ENCODE measurements at places on chromosomes 11 and 22. TPM values are rescaled to one million over a fixed set of nuclear protein-coding genes. Genes with fewer than 3 reads are reported as not detected.

GRCh38 chr11:66510271-66510989 lies at the start of gene BBS1:
Gene BBS1 (plus strand): TSS chr11:66510635. CDS start chr11:66510660, 25 bp downstream.
- DNase-seq: peak; percentile 91

DNA sequence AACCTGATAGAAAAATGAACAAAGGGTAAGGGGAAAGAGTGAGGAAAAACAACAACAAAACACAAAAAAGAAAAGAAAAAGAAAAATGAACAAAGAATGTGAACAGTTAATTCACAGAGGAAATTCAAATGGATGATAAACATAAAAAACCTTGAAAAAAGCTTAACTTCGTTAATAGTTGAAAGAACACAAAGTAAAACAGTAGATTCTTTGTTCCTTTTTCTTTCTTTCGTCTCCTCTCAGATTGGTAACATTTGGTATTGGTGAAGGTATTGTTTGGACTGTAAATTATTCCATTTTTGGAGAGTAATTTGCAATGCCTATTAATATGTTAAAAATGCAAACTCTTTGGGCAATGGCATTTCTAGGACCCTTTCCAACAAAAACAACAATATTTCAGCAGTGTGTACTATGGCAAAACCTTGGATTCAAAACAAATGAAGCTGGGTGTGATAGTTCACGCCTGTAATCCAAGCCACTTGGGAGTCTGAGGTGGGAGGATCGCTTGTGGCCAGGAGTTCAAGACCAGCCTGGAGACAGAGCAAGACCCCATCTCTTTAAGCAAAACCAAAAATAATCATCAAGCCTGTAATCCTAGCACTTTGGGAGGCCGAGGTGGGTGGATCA lies 3.3 kb upstream of the BACE1 start:
- no peak for DNase-seq

GP1BB gene
- not detected for total RNA-seq

- no peak for DNase-seq
Measured at GRCh38 chr22:47686594-47687345, 924.3 kb downstream of the TBC1D22A start.

NXPE4 gene
- total RNA-seq: not detected

MS4A3 gene
- not detected for total RNA-seq

- no peak for DNase-seq
Measured at GRCh38 chr11:110837603-110838002, 125.4 kb upstream of the ARHGAP20 start.

MFRP gene
- total RNA-seq: not detected

GRCh38 chr22:43171019-43171491 lies 15.9 kb downstream of the TTLL12 start:
- DNase-seq: no peak

HEPN1 gene
- not detected for total RNA-seq

DNA sequence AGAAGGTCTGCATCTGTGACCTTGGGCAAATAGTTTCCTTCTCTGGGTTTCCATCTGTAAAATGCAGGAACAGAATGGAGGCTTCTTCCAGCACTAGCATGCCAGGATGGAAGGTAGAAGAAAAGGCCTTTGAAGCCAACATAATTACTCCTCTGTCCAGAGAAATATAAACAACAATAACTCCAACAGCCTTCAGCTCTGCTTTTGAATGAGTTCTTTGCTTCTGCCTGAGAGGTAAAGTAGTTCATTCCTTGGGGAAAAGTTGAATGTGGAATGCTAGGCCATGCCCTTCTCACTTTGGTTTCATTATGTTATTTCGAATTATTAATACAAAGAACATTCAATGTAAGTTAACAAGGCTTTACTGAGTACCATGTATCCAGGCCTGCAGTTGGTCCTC lies 61.2 kb upstream of the BLID start:
- DNase-seq: no peak

GRCh38 chr11:20980736-20981135 lies 311.4 kb downstream of the NELL1 start:
- no peak for DNase-seq

IFITM1 gene
- total RNA-seq: 151 TPM

SLC15A3 gene
- 24.8 TPM for total RNA-seq

- DNase-seq: no peak
Measured at GRCh38 chr11:14144934-14145333, 182.4 kb downstream of the SPON1 start.

- no peak for DNase-seq
Measured at GRCh38 chr11:115362997-115363396, 141.2 kb downstream of the CADM1 start.

CAVIN3 gene
- total RNA-seq: 42.0 TPM

GRCh38 chr11:46528445-46529094 lies 65.3 kb downstream of the AMBRA1 start:
- DNase-seq: no peak

GRCh38 chr11:30111786-30112185 lies 95.0 kb upstream of the KCNA4 start:
- DNase-seq: no peak

LINC01488 gene
- total RNA-seq: not detected

DNA sequence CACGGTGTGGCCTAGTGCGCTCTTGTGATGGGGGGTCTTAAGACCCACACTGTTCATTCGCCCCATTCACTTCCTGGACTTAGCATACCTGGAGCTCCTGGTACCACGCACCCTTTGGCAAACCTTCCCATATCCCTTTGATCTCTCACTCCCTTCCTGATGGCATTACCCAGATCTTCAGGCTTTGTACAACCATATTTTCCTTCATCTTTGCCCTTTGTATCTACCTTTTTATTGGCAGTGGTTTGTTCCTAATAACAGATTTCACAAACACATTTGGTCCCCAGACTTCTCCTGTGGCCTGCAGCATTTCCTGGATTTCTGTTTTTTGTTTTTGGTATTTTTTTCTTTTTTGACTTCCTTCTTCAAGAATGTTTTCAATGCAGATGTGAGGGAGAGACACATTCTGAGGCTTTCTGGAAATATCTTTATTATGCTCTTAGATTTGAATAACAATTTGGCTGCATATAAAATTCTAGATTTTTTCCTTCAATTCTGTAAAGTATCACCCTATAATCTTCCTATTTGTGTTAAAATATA lies 16.1 kb upstream of the IFITM3 start:
- no peak for DNase-seq

GRCh38 chr11:87352759-87353707 lies 315.3 kb downstream of the TMEM135 start:
- peak; percentile 87 for DNase-seq

DNA sequence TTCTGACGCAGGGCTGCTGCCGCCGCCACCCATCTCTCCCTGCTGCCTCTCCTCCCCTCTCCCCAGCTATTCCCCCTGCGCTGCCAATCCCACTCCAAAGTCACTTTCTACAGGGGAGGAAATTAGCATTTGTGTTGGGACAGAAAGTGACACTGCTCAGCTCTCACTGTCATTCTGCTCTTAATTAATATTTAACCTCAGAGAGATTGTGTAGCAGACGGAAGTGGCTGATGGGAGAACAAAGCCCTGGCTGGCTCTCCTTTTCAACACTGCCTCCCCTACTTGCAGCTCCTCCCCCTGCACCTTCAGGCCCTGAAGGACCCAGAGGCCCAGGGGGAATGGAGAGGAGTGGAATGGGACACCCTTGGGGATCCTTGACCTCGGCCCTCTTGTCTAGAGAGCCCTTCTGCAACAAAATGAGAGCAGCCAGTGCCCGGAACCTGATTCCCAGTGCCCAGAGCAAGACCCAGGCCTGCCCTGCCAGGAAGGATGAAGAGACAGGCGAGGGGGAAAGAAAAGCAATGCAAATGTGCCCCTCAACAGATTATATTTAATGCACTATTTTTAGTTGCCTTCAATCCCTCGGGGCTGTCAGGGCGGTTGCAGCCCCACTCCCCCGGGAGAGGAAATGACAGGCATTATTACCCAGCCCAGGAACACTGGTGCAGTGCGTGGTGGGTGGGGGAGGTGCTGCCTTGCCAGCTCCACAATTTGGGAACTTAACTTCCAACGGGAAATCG lies 14.6 kb upstream of the NRGN start:
- DNase-seq: no peak

NCAM1 gene
- 150 TPM for total RNA-seq

DNA sequence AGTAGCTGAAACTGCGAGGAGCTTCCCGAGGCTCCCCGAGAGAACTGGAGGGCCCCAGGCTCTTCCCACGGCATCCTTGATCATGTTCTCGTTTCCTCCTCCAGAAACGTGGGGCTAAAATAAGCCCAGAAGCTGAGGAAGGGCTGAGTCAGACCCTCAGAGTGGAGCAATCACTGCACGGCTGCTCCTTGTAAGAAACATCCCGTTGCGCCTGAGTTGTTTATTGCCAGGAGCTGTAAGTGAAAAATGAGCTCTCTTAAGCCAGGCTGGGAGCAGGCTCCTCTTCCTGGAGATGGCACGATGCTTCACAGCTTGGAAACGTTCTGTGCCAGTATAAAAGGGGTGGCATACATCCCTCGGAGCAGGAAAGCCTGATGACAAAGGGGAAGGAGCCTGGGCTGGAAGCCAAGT lies 47.3 kb upstream of the SYN3 start:
- no peak for DNase-seq

DNA sequence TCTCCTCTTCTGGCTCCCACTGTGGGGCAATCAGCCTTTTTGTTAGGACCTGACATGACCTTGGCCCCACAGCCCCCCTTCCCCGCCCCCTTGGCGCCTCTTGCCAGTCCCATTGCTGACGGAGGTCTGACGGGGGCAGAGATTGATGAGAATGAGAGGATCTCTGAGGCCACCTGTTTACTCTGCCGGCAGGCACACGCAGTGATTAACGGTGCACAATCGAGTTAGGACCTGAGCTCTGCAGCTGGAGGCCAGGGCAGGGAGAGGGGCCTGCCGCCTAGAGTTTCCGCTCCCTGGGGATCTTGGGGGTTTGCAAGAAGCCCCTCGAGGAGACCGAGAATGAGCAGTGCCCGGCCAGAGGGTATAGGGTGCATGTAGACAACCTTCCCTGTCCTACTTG lies 6.8 kb upstream of the CHRM1 start:
- no peak for DNase-seq

OR8G5 gene
- total RNA-seq: not detected

- peak; percentile 31 for DNase-seq
Measured at GRCh38 chr11:35944503-35945136, 758 bp downstream of the LDLRAD3 start.

- peak; percentile 67 for DNase-seq
Measured at GRCh38 chr11:116732271-116733042, 40.3 kb downstream of the BUD13 start.

GRCh38 chr11:60942970-60943565 lies 8.9 kb downstream of the SLC15A3 start:
- DNase-seq: no peak

GRCh38 chr11:15830741-15831428 lies 525.5 kb downstream of the SOX6 start:
- no peak for DNase-seq

GRCh38 chr11:128964463-128964930 lies 21.8 kb upstream of the TP53AIP1 start:
- no peak for DNase-seq

PPME1 gene
- 26.9 TPM for total RNA-seq

USH1C gene
- 0.88 TPM for total RNA-seq

ISX gene
- total RNA-seq: not detected

DNA sequence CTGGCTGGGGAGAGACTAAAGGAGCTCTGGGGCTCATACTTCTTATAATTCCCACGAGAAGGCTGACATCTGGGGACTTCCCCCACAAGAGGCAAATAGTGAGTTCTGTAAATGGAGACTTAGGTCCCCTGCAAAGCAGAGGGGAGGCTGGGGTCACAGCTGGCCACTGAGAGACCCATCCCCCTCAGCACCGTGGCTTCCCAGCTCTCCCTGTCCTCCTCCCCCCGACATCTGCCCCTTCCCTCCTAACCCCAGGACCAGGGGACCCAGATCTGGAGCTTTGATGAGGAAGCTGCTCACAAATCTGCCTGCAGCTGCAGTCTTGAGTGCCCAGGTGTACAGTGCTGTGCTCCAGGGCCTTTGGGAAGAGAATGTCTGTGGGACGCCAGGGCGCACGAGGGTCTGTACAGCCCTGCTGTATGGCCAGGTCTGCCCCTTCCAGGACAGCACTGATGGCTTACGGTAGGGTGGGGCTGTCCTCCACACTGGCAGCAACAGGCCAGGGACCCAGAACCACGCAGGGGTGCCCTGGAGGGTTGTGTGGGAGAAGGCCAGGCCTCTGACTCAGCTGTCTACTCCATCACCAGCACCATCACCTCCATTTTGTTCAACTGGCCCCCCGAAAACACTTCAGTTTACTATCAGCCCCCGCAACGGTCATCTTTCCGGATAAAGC lies 1.1 kb downstream of the RGL4 start:
- no peak for DNase-seq

GRCh38 chr11:71194710-71195109 lies 57.7 kb downstream of the SHANK2 start:
- DNase-seq: no peak

RFPL1 gene
- not detected for total RNA-seq

DNA sequence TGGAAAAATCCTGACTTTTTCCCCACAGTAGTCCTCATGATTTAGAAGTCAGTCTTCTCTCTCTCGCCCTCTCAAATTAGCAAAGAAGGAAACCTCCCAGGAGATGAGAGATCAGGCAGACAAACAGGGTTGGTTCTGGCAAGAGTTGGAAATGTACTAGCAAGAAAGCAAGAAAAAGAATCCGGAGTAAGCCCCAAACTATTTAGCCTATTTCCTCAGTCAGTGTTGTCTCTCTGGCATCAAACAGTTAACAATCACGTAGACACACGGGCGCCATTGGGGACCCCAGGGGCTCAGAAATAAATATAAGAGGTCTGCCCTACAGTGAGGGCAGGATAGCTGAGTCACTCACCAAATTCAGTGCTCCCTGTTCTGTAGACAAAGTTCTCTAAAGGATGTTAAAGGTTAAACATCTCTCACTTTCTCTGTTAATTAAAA lies 4.7 kb downstream of the C11orf52 start:
- no peak for DNase-seq

DNA sequence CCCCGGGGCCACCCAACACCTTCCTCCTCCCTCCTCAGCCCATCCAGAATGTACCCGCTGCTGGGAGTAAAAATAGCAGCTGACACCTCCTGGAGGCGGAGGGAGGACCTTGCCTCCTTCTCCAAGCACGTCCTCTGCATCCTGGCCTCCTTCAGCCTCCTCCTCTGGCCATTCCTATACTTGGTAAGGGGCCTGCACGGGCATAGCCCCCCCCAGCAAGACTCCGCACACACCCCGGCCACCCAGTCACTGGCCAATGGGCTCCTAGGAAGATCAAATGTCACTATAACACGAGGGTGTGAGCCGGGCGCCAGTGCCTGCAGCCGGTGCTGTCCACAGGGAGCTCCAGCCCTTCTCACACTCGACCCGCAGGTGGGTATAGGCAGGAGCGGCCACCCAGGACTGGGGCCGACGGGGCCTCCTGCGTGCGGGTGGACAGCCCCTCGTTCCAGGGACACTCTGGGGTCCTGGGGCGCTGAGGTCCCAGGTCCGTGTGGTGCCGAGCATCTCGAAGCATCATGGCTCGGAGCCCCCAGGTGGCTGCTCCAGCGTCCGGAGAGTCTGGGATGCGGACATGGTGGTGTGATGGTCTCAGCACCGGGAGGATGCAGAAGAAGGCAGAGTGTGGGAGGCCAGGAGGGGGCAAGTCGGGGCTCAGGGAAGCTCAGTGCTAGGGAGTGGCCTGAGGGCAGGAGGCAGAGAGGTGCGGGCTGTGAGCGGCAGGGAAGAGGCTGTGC lies at the start of gene TNNT3:
TNNT3 (plus strand) TSS at position 313 of the 737 bp plus-strand sequence. CDS start 3,172 bp downstream, outside the sequence.
- no peak for DNase-seq

GNB1L gene
- total RNA-seq: 2.5 TPM

MEI1 gene
- 0.42 TPM for total RNA-seq

GRCh38 chr11:34309965-34310364 lies 47.8 kb downstream of the ABTB2 start:
- no peak for DNase-seq

- peak; percentile 76 for DNase-seq
Measured at GRCh38 chr11:8777907-8778767, 95.5 kb downstream of the RPL27A start.

GRCh38 chr11:28582506-28582905 lies 474.3 kb downstream of the METTL15 start:
- DNase-seq: no peak
